Heart right ventricle (tissue), 16 donors: ENCODE measurements at places on chromosomes 6 and 20. TPM values are rescaled to one million over a fixed set of nuclear protein-coding genes. Genes with fewer than 3 reads are reported as not detected.

- no peak for DNase-seq
Observed at GRCh38 chr6:31952140-31952805, 6.4 kb downstream of the CFB start.

GRCh38 chr6:24458134-24458533, 31.2 kb downstream of the GPLD1 start:
- no peak for DNase-seq

MATN4 gene
- not detected for total RNA-seq

SLC2A10 gene
- total RNA-seq = 1.1 TPM

- DNase-seq = no peak
Observed at GRCh38 chr6:7129784-7130569, 22.2 kb downstream of the RREB1 start.
